ENCODE measurements at places on chromosomes 2 and 18.

GRCh38 chr2:199742884-199743283, 108.1 kb downstream of the FTCDNL1 start:
- no peak for DNase-seq

- DNase-seq, result no peak
Observed at GRCh38 chr2:211591426-211591825, 947.2 kb downstream of the ERBB4 start.

DNA sequence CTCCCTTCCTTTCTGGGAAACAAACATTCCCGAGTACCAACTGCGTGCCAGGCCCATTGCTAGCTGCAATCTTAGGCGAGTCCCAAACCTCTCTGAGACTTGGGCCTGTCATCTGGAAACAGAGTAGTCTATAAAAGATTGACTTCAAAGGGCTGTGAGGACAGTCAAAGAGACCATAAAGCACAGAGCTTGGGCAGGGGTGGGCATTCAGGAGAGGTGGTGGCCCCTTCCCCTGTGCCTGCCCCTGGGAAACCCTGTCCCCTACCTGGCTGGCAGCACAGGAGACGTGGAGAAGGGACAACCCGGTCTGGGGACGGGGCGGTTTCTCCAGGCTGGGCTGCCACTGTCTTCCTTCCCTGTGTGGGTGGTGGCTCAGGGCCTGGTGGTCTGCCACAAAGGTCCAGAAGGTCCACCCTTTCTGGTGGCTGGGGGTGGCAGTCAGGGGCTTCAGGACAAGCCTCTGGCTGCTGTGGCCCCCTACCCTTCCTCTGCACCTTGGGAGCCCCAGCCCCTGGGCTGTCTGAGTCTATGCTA, 33.9 kb upstream of the FOSL2 start:
- DNase-seq, result no peak

GRCh38 chr2:157052685-157053224, 204.8 kb upstream of the GALNT5 start:
- no peak for DNase-seq

GRCh38 chr2:219469186-219469724, 29.4 kb upstream of the GMPPA start:
- DNase-seq, result no peak

DNA sequence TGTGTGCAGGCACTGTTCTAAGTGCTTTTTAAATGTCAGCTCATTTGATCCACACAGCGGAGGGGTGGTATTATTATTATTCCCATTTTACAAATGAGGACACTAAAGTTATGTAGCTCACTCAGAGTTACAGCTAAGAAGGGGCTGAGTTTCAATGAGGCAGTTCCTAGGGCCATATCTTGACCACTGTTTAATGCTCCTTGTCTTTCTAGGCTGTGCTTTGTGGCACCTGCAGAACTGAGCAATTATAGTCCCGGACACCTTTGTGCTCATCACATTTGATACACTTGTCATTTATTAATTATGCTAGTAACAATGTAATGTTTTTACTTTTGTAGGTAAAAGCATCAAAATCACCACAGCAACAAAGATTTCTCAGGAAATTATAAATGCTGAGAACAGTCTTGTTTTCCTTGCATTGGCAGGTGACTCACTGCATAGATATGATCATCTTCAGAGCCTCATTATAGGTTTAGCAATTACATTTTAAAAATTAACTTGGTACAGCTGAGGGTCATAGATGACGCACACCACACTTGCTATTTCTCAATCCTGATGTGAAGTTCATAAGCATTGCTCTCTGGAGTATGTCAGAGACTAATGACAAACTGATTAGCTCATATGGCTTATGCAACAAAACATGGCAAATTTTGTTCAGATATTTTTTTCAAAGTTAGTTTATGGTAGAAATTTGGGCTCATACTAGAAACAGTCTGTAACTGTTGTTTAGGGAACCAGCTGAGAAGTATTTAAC, 366.8 kb downstream of the TGIF1 start:
- no peak for DNase-seq

- peak; percentile 37 for DNase-seq
Observed at GRCh38 chr2:224008702-224009261, 30.3 kb downstream of the SERPINE2 start.

- no peak for DNase-seq
Observed at GRCh38 chr2:235365743-235366142, 128.1 kb upstream of the AGAP1 start.

DNA sequence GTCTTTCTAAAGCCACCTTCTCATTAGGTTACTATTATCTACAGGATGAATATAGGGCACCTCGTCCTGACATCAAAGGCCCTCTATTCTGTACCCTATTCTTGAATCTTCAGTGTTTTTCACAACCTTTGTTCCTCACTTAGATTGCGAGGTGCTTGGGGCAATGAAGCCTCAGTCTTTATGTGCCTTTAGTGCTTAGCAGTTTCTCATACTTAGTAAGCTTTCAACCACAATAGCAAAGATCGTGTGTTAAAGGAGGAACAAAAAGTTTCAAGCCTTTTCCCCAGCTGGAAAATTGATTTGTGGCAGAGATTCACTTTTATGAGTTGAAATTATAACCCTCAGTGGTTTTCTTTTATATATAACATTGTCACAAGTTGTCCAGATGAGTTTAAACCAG, 226.9 kb downstream of the MYO3B start:
- no peak for DNase-seq

- no peak for DNase-seq
Observed at GRCh38 chr2:227891673-227892072, 20.2 kb downstream of the DAW1 start.

- peak; percentile 97 for DNase-seq
Observed at GRCh38 chr18:55405893-55406406, 182.0 kb downstream of the TCF4 start.

- DNase-seq, result no peak
Observed at GRCh38 chr18:53531896-53532295, 692.6 kb downstream of the MBD2 start.

- DNase-seq, result no peak
Observed at GRCh38 chr2:68537011-68537410, 69.6 kb downstream of the APLF start.

- no peak for DNase-seq
Observed at GRCh38 chr2:235024191-235024860, 72.5 kb downstream of the SH3BP4 start.

DNA sequence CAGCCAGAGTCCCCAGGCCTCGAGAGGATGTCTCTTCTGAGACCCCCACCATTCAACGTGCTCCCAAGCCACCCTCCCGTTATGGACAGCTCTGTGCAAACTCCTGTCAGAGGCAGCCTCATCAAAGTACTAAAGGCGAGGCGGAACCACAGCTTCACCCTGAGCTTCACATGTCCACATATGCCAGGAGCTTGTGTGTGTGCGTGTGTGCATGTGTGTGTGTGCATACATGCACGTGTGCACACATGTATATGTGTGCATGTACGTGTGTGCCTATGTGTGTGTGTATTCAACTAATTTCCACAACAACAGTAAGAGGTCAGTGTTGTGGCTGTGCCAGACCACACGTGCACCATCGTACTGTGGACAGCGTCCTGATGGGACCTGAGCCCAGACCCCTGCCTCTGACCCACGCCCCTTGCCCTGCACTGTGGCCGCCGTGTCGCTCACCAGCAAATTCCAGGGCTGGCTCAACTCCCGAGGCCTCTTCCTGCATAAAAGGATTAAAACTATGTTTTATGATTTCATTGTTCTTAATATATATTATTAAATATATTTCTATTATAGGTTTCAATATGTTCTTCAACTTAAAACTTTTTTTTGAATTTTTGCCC, 444.8 kb downstream of the EIPR1 start:
- no peak for DNase-seq

DNA sequence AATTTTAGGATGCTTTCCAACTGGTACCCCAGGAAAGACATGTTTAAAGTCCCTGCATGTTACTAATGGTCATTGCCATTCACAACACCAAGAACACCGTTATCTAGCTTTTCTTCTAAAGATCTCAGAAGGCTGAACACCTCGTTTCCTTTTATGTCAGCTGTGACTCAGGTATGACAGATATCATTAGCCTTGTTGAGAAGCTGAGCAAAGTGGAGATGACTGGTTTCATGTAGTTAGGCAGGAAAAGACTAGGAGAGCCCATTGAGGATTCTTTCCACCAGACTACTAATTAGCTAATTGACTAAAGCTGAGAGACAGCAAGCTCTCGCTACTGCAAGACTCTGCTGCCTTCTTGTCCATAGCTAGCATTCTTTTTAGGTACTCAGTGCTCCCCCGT, 32.0 kb upstream of the ARL5A start:
- DNase-seq, result no peak

GRCh38 chr2:223589901-223590300, 12.3 kb downstream of the SCG2 start:
- DNase-seq, result no peak

- DNase-seq, result peak; percentile 67
Observed at GRCh38 chr2:217331523-217332416, 471.9 kb upstream of the TNP1 start.

DNA sequence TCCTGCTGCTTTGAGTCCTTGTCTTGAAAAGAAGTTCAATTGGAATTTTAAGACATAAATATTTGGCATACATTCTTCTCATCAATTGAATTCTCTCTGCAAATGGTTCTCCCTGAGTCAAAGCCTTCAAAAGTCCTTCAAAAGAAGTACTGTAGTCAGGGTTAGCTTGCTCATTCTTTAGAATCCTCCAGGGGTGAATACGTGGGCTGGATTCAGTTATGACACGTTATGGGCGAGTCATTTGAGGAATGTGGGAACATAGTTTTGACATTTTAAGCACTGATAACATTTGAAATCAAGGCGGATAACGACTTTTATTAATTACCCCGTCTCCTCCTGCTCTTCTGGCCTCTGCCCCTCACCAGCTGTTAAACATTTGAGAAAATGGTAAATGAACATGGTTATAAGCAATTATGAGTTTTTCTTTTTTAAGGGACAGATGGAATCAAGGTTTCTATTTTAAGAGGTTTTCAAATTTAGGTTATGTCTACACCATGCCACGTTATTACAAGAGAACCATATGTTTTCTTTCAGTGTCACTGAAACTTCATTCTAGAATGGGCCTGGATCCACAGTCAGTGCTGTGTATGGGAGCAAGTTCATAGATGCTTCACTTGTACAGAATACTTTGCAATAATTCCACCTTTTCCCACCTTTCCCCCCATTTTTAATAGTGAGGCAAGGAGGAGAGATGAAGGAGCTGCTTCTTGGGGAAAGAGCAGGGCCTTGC, 273.1 kb downstream of the TSN start:
- DNase-seq, result no peak

DNA sequence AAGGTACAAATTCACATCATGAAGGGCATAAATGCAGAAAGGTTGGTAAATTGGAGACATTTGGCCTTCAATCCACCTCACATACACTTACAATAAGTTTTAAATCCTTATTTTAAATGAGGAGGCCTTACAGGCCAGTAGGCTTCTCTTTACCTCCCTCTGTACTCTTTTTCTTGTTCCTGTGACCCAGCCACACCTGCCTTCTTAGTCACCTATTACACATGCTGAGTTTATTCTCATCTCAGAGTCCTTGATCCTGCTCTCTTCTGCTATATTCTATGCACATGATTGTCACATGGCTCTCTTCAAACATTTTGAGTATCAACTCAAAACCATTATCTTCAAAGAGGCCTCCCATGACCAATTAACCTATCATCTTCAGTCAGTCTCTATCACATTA, 491.5 kb downstream of the SATB2 start:
- DNase-seq, result no peak

- no peak for DNase-seq
Observed at GRCh38 chr2:145146691-145147090, 626.8 kb upstream of the ZEB2 start.

DNA sequence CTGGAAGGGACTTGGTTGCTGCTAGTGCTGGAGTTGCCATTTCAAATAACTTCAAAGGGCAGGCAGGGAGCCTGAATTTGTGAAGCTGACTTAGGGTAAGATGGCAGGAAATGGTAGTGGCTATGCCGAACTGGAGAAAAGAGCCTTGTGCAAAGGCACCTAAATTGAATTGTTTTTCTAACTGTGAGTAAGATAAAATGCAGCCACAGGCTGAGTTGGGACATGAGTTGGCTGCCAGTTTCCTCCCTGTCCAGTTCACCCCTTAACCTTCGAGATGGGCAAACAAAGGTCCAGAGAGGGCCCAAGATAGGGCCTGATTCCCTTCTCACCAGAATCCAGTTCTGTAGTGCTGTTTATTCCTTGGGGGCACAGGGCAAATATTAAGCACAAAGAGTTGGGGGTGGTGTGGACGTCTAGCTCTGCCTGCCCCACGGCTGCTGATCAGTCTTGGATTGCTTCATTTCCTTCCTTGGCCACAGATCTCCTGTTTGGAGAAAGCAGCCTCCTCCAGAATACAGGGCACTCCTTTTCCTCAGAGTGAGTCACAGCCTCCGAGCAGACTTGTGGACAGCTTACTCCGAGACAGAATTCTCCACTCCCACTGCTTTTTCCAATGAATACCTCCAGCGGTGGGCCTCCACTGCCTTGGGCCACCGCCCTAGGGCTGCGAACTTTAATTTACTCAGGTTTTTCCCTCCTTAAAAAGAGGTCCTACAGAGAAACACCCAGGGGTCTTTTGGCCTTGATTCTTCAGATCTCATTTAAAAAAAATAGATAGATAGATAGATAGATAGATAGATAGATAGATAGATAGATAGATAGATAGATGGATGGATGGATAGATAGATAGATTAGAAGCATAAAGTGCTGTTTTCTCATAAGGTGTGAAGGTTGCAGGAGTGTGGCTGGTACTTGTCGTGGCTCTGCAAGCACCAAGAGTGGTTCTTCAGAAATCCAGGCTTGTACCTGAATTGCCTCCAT, 18.4 kb upstream of the SLC20A1 start:
- peak; percentile 76 for DNase-seq

DNA sequence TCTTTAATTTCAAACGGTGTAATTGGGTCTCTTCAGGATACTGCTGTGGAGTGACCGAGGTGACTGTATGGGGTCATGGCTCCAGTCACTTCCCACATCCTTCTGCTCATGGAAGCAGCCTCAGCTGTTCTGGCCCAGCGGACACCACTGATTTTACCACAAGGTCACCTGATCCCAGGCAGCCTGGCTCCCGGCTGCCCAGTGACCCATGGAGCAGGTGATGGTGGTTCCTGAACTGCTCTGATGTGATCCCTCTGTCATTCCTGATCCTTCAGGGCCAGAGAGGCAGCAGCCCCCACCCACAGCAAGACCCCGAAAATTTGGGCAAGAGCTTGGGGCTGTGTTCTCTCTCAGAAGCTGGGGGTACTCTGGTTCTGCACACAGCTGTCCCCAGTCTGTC, 35.5 kb upstream of the HS6ST1 start:
- DNase-seq, result no peak

DNA sequence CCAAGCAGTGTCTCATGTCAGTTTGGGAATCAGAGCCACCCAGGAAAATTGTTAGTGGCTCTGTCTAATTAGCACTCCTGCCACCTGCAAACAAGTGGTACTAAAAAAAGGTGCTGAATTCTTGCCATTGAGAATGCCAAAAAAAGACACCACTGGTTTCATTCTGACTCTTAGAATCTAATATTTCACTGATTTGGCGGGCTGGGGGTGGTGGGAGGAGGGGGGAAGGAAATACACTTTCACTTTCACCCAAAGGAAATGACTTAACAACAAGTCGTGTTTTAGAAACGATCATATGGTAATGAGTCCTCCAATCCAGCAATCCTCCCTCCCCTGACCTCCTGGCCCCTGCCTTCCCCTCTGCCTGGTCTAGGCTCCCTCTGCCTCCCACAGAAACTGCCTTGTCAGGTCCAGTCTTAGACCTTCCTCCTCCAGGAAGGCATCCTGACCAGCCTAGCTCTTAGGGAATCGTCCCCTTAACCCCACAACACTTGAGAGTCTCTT, 4.4 kb upstream of the KLHL29 start:
- no peak for DNase-seq

GRCh38 chr2:160294339-160294803, 94.3 kb upstream of the ITGB6 start:
- peak; percentile 88 for DNase-seq

- DNase-seq, result peak; percentile 76
Observed at GRCh38 chr2:226079196-226079595, 679.7 kb downstream of the NYAP2 start.

GRCh38 chr2:175690113-175690837, 311.8 kb downstream of the LNPK start:
- DNase-seq, result peak; percentile 91

All from muscle of leg (tissue), 16 donors.